Suprapubic skin (tissue), 4 donors: ENCODE measurements at places on chromosomes 1 and 21.

DNA sequence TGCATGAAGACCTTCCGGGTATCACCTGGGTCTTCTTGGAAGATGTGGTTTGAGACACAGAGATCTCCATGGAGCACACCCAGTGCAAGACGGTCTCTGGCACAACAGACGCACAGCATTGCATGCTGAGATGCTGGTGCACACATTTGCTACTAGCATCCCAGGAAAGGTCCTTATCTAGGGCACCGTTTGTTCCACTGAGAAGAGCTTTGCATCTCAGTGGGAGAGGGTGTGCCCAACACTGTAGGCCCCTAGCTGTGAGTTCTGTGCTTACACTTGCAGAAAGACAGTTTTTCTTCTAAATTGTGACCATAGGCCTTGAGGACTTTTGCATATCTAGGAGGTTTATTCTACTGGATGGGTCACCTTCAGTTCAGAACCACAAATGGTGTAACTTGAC is 554.1 kb downstream of the MATN1 start:
- no peaks in the 10 kb centered on the region for H3K4me1 ChIP-seq
- H3K4me3 ChIP-seq: no peak overlapping the region
- no peak overlapping the region for H3K27ac ChIP-seq
- no peaks in the 10 kb centered on the region for H3K36me3 ChIP-seq

DNA sequence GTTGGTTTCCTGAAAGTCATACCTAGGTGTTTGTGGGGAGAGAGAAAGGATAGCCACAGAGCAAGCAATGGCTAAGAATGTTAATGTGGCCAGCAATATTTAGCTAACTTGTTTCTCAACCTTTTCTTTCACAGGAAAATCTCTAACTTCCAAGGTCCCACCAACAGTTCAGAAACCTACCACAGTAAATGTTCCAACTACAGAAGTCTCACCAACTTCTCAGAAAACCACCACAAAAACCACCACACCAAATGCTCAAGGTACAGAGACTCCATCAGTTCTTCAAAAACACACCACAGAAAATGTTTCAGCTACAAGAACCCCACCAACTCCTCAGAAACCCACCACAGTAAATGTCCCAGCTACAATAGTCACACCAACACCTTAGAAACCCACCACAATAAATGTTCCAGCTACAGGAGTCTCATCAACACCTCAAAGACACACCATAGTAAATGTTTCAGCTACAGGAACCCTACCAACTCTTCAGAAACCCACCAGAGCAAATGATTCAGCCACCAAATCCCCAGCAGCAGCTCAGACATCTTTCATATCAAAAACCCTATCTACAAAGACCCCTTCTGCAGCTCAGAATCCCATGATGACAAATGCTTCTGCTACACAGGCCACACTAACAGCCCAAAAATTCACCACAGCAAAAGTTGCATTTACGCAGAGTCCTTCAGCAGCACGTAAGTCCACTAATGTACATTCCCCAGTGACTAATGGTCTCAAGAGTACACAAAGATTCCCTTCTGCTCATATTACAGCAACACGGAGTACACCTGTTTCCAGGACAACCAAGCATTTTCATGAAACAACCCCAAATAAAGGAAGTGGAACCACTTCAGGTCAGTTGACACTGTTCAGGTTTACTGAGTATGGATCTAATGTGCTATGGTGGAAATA is 15.3 kb downstream of the CD55 start:
- no peaks in the 10 kb centered on the region for H3K27me3 ChIP-seq
- H3K4me3 ChIP-seq: no peak overlapping the region
- peaks cover 3% of the 10 kb centered on the region for H3K4me1 ChIP-seq
- DNase-seq: no peak
- peak overlapping the region; percentile 29 for H3K27ac ChIP-seq
- peaks cover 54% of the 10 kb centered on the region for H3K36me3 ChIP-seq

DNA sequence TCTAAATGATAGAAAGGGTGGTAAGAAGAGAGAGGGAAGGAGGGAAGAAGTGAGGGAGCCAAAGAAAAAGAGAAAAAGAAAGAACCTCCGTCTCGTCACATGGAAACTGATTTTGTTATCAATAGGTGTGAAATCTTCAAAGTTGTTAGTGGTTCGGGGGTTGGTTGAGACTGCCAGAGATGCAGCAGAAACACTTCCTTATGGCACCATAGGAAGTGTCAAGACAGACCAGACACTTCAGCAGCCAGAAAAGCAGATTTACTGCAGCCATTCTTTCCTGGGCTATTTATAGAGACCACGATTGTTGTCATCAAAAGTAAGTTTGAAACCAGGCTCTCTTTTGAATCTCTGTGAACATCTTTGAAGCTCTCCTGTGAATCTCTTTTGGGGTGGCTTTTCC is 150.5 kb downstream of the PLPPR5 start:
- H3K4me1 ChIP-seq: no peaks in the 10 kb centered on the region
- DNase-seq: no peak
- no peak overlapping the region for H3K27ac ChIP-seq
- H3K27me3 ChIP-seq: no peaks in the 10 kb centered on the region
- H3K36me3 ChIP-seq: no peaks in the 10 kb centered on the region

- peaks cover 9% of the 10 kb centered on the region for H3K36me3 ChIP-seq
- no peaks in the 10 kb centered on the region for H3K27me3 ChIP-seq
- H3K4me1 ChIP-seq: peaks cover 4% of the 10 kb centered on the region
- no peak overlapping the region for H3K27ac ChIP-seq
Observed at GRCh38 chr1:88867743-88868521, 23.4 kb downstream of the GTF2B start.
